ENCODE measurements at places on chromosomes 1 and 21.

GRCh38 chr1:90023691-90024090 is 28.8 kb downstream of the ZNF326 start:
- no peak overlapping the region for H3K4me3 ChIP-seq
- H3K27me3 ChIP-seq = no peaks in the 10 kb centered on the region
- no peak for DNase-seq
- H3K4me1 ChIP-seq = no peaks in the 10 kb centered on the region

DNA sequence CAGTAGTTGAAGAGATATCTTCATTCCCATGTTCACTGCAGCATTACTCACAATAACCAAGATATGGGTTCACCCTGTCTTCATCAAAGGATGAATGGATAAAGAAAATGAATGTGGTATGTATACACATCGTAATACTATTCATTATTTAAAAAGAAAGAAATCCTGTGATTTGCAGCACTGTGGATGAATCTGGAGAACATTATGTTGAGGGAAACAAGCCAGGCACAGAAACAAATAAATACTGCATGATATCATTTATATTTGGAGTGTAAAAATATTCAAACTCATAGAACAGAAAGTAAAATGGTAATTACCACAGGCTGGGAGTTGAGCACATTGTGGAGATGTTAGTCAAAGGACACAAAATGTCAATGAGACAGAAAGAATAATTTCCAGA is 977.2 kb downstream of the AMY1C start:
- H3K4me1 ChIP-seq = no peaks in the 10 kb centered on the region
- no peak overlapping the region for H3K4me3 ChIP-seq
- H3K27me3 ChIP-seq = no peaks in the 10 kb centered on the region
- no peaks in the 10 kb centered on the region for H3K36me3 ChIP-seq
- H3K27ac ChIP-seq = no peak overlapping the region

DNA sequence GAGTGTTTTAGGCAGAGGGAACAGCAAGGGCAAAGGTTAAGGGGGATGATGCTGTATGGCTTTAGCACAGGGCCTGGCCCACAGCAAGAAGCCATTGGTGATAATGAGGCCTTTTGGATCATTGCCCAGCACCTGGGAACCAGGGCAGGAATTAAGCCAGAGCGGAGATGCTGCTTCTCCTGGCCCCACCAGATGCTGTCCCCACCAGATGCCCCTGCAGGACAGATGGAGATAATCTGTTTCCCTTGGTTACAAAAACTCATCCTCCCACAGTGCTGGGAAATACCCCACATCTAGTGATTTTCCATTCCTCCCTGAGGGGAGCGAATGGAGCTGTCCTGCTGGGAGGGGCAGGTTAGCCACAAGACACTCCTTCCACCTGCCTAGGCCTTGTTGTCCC is 18.8 kb downstream of the OPRD1 start:
- no peak overlapping the region for H3K27ac ChIP-seq
- peaks cover 11% of the 10 kb centered on the region for H3K27me3 ChIP-seq
- no peaks in the 10 kb centered on the region for H3K4me1 ChIP-seq
- no peak overlapping the region for H3K4me3 ChIP-seq

DNA sequence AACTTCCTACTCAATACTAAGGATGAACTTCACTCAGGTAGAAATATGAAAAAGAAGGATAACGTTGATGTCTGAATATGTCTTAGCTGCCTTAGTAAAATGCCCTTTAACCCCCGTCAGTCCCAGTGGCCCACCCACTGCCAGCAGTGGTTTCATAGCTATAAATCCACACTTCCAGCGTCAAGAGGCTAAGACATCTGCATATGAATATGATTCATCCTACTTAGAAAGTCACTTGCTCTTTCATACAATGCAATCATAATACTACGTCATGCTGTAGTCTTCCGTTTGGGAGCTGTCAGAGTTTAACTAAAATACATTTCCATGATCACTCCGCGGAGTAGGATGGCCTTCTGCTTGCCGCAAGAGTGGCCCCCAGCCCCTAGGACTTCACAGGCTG is 247.3 kb downstream of the SDCCAG8 start:
- DNase-seq = no peak
- H3K4me1 ChIP-seq = peaks cover 9% of the 10 kb centered on the region
- H3K4me3 ChIP-seq = no peak overlapping the region

GRCh38 chr1:117146072-117146471 is 24.5 kb upstream of the TRIM45 start:
- H3K36me3 ChIP-seq = no peaks in the 10 kb centered on the region
- H3K4me3 ChIP-seq = no peak overlapping the region
- H3K27ac ChIP-seq = no peak overlapping the region

Measured in T-cell (primary cell).